CD4-positive, alpha-beta T cell treated with Interleukin-1 beta for 1 hour (primary cell): ENCODE measurements at places on chromosomes 13 and 19.

- DNase-seq = no peak
These were observed at the start of gene CEACAM5 for GRCh38 chr19:41708481-41708880. CEACAM5 (plus strand) TSS chr19:41708626; CDS start chr19:41708732, 106 bp downstream.

GRCh38 chr19:2627855-2628254, 74.6 kb downstream of the GNG7 start:
- DNase-seq = peak; percentile 23

GRCh38 chr13:40764587-40765403, 6.2 kb downstream of the MRPS31 start:
- no peak for DNase-seq

DNA sequence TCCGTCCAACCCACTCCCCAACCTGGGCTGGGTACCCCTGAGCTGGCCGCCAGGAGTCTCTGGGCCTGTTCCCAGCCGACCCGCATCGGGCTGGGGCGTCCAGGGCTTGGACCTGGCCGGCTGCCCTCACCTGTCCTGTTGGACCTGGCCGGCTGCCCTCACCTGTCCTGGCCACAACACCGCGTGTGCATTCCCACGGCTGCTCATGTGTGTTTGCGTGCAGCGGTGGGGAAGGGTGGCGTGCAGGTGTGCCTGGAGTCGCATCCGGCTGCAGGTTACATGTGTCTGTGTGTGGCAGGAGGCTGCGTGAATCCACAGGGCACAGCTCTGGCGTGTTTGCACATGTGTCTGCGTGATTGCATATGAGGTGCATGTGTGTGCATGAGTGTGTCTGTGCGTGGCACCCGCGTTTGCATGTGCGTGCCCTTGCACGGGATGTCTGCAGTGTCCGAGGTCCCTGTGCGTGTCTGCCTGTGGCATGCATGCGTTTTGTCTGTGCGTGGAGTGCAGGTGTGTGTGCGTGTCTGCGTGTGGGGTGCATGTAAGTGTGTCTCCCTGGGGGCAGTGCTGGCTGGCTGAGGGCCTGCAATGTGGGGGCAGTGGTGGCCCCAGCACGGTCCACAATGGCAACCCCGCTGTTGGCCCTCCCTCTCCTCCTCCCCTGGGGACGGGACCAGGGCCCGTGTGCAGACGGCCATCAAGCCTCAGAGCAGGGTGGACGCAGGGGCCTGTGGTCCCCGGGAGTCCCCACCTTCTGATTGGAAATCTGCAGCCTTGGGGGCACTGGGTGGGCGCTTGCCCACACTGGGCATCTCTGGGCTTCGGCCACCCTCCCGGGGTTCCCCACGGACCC, 3.4 kb downstream of the EFNA2 start:
- no peak for DNase-seq

- no peak for DNase-seq
These were observed 28.6 kb upstream of the EID2 start for GRCh38 chr19:39568604-39569003.

DNA sequence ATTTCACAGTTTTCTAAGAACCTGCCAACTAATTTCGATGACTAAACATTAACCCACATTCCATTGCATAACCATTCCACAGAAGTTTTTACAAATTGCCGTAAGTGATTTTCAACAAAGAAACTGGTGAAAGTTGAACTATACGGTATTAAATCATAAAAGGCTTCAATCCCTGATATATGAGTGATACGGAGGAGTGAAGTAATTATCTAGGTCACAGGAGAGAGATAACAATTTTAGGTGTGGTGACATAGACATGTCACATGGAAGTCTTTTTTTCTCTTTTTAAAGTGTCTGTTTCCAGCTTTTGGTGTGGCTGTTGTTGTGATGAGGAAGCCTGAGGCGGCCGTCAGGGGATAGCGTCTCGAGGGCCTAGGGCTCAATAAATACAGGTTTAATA, 29.4 kb downstream of the TBC1D4 start:
- no peak for DNase-seq

DNA sequence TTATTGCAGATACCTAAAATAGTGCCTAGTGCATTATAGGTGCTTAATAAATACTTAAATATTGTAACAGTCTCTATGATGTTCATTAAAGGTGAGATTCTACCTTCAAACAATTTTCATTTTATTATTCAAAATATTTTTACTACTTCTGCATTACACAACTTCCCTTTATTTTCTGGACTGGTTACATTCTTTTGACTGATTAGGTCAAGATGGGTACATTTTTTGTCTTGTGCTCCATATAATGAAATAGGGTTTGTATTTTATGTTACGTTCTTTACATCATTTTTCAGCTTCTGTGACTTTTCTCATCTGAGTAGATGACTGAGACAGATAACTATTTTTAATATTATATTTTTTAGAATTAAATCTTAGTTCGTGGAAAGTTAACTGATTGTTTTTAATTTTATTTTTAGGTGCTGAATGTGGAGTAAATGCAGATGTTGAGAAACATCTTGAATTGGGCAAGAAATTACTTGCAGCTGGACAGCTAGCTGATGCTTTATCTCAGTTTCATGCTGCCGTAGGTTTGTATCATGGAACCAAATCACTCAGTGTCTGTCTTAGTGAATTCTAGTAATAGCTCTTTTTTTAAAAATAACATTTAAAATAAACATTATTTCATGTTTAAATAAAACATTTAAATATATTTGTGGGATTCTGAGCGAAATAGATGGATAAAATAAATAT, 32.0 kb downstream of the DNAJC3 start:
- no peak for DNase-seq

- no peak for DNase-seq
These were observed 19.0 kb downstream of the NLRP7 start for GRCh38 chr19:54928299-54928698.

GRCh38 chr13:38213314-38213713, 136.3 kb upstream of the UFM1 start:
- DNase-seq = no peak

DNA sequence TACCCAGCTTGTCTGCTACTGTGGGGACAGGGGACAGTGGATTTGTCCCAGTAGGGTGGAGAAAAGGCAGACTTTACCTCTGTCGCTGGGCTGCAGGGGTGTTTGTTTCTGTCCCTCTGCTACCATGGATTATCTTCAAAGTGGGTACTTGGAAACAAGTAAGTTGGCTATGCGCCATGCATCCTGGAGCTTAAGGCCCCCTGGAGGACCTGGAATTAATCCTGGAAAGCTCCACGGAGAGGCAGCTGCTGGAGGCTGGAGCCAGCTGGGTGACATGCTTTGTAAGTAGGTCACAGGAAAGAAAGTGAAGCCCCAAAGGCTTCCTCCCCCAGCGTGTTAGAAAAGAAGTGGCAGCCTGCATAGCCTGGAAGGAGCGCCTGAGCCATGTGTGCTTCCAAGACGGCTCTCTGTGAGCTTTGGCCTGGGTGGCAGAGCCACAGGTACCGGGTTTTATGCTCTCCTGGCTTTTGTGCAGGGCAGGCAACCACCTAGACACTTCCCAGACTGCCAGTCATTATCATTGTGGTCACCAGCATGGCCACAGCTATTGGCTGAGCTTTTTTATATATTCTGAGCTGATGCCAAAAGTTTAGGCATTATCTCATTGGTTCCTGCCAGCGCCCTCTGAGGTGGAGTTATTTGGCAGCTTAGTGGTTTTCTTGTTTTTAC, 9.5 kb downstream of the B3GLCT start:
- no peak for DNase-seq

DNA sequence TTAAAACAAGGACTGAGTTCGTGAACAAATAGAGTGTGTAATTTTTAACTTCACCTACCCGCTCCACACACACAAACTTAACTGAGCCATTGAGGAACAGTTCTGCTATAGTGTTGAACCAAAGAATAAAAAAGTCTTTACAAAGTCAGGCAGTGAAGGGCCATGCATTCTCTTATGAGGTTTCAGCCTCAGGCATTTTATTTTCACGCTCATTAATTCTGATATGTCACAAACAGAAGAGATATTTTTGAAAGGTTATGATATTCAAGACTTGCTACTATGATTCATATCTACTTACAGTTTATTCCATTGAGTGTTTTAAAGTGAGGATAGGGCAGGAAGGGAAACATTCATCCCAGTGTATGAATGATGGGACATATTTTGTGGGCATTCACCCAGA, 282.2 kb downstream of the SLITRK5 start:
- no peak for DNase-seq

GRCh38 chr13:104253063-104253680, 1187.0 kb upstream of the SLC10A2 start:
- DNase-seq = no peak

DNA sequence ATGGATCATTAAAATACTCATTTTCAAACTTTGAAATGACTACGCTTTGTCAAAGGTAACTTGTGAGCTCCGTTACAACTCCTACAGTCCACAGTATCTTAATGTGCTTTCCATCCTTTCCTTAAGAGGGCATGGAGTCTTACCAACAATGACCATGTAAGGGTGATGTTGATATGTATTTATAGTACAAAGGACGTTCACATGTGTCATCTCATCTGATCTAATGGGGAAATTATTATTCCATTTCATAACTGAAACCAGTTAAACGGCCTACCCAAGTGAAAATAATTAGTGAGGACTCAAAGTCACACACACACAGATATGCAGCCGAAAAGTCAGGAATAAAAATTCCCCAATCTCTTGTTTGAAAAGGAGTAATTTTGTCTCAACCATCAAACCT, 9.6 kb downstream of the USP12 start:
- no peak for DNase-seq

DNA sequence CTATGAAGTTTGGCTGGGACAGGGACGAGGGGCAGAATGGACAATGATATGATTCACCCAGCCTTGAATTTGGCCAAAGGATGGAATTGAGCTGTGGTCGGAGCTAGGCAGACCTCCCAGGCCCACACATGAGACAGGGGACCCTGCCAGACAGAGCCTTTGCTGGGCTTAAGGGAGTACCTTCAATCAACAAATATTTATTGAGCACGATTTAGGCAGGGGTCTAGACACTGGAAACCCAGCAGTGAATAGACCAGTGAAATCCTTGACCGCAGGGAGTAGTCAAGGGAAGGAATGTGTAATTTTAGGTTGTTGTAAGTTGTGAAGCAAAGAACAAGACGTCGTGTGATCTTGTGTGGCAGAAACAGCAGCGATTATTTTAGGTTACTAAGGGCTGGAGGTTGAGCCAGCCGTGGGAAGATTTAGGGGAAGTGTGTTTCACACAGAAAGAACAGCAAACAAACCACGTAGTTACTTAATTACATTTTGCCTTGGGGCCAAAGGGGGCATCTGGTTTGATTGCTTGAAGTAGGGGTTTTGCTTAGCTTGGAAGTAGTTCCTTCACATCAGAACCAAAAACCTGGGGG, 16.9 kb upstream of the AP1M2 start:
- DNase-seq = peak; percentile 77

DNA sequence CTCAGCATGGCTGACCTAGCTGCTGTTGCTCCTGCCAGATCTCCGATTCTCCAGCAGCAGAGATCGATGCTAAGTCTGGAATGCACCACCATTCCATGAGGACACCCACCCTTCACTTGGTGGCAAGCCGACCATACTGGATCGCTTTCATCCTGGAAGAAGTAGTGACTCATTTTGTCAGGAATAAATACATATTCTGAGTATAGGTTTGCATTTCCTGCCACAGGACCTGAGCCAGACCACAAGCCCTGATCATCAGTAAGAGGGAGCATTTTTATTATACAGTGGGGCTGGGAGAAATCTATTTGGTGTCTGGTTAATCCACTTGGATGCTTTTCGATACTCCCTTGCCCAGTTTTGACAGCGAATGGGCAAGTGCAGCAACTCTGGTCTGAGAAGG, 10.9 kb upstream of the KCTD15 start:
- no peak for DNase-seq

GRCh38 chr19:55276720-55277430, 3.0 kb downstream of the HSPBP1 start:
- DNase-seq = peak; percentile 33

DNA sequence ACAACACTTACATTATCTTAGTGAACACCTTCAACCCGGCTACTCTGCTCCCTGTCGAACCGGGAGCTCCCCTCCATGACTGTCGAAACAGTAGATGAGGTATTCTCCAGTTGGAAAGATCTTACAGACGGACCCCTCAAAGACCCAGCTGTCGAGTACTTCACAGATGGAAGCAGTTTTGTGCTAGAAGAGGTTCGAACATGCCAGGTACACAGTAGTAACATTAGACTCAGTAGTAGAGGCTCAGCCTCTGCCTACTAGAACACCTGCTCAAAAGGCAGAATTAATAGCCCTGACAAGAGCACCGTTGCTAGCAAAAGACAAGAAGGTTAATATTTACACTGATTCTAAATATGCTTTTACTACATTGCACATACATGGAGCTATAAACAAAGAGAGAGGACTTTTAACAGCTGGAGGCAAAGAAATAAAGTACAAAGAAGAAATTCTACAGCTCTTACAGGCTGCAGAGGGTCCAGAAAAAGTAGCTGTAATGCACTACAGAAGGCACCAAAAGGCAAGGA, 13.6 kb upstream of the SLC15A1 start:
- DNase-seq = no peak

- DNase-seq = no peak
These were observed 913.1 kb downstream of the OLFM4 start for GRCh38 chr13:53941588-53942190.

- no peak for DNase-seq
These were observed 1784.6 kb downstream of the SLITRK5 start for GRCh38 chr13:89455741-89456140.

GRCh38 chr13:72545030-72545719, 182.3 kb downstream of the MZT1 start:
- no peak for DNase-seq

- no peak for DNase-seq
These were observed 89.0 kb upstream of the SPATA13 start for GRCh38 chr13:24071423-24072075.

- no peak for DNase-seq
These were observed 2.9 kb downstream of the RCN3 start for GRCh38 chr19:49530708-49531107.

- no peak for DNase-seq
These were observed 6.9 kb downstream of the SYDE1 start for GRCh38 chr19:15114153-15114540.

GRCh38 chr19:950352-951066, 24.7 kb downstream of the ARID3A start:
- DNase-seq = no peak

GRCh38 chr19:10800488-10800887, 35.5 kb downstream of the TMED1 start:
- no peak for DNase-seq
